Esophagus mucosa (tissue), 1 donor: ENCODE measurements at places on chromosomes 13 and 19. TPM values are rescaled to one million over a fixed set of nuclear protein-coding genes. Genes with fewer than 3 reads are reported as not detected.
A peak's percentile ranks its signal among the peaks of the same experiment; 100 is the strongest.

The CYP4F2 gene
- not detected for total RNA-seq

The OCEL1 gene
- 13.3 TPM for total RNA-seq

The SHISA7 gene
- not detected for total RNA-seq

DNA sequence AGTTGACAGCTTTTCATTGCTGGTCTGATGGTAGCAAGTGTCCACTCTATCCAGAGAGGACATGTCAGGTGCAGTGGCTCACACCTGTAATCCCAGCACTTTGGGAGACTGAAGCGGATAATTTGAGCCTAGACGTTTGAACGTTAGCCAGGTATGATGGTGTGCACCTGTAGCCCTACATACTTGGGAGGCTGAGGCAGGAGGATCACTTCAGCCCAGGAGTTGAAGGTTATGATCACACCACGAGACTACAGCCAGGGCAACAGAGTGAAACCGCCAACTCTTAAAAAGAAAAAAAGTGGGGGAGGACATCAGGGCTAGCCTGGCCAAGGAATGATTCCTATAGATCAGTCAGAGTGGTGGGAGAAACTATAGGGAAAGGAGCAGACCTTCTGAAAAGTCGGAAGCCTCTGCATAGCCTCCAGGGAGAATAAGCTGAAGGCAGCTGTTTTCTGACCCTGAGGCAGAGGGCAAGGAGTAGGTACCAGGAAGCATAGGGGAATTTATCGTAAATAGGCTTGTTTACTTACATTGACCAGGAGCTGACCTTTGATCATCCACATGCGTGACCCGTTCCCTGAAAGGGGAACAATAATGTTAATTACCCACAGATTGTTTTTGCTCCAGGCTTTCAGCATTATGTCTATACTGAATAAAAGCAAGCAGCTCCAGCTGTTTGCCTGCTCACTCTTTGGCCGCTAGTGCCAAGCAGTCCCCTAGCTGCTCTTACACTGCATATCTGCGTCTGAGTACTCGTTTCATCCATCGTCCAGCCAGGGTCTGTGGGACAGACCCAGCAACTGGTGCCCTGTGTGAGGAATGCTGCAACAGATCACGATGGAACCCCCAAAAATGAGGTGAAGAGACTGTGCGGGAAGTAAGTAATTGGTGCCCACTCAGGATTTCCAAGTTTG is 161.6 kb downstream of the RNF17 start:
- ATAC-seq = no peak

DNA sequence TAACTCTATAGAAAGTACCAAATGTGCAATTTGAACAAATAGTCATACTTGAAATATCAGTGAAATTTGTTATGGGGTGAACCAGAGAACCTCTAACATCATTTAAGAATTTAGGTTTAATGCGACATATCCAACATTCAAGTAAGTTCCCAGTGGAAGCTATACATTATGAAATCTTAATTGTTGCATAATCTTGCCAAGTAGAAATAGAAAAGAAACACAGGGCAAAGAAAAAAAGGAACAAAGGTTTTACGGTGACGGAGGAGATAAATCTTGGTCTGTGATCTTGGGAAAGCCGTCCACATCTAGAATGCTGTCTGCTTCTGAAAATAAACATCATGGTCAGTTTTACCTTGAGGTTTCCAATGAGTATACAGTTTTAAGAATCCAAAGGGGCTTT is 445.7 kb downstream of the RFC3 start:
- no peak for ATAC-seq

DNA sequence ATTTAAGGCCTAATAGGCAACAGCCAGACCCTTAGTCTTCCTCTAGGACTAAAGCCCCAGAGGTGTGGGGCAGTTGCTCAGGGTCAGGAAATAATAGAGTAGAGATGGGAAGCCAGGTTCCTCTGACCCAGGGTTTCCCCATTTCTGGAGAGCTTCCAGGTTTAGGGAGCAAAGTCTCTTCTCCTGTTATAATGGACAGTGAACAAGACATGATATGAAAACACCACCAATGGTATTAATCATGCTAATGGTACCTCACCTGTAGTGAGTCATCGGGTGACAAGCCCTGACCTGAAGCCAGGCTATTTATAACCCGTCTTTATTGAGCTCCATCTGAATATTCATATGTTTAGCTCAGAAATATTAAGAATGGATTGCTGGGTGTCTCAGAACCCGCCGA is 24.6 kb downstream of the BICRA start:
- peak; percentile 94 for ATAC-seq
